ENCODE measurements at places on chromosomes 7 and 10. TPM values are rescaled to one million over a fixed set of nuclear protein-coding genes. Genes with fewer than 3 reads are reported as not detected.

Gene NUTM2E
- total RNA-seq: 0.16 TPM

Gene PGAM2
- total RNA-seq: 0.46 TPM

Gene CPED1
- 35.8 TPM for total RNA-seq

Gene HYAL4
- not detected for total RNA-seq

DNA sequence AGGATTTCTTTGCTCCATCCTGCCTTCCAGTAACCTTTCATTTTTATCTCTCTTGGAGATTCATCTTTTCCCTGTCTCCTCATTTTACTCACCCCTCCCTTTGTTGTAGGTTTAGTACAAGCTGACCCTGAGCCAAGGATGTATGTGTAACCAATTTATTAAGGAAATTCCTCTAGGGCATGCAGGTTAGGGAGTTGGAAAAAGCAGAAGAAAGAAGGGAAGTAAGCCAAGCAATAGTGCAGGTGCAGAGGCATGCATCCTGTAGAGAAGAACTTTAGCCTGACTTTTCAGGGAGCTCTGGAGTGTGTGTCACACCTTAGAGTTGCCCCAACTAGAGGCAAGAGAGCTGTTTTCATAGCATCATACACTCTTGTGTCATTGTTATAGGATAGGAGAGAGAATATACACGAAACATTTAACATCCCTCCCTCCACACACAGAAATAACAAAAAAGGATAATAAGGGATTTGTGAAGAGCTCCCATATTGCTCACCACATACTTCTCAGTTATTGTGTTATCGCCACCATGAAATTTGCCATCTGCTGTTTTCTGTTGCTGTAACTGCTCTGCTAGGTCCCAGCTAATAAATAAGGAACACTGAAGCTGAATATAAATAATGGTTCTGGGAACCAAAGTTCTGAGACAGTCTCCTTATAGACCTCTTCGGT is 21.8 kb upstream of the SEMA3C start:
- no peak for DNase-seq

DNA sequence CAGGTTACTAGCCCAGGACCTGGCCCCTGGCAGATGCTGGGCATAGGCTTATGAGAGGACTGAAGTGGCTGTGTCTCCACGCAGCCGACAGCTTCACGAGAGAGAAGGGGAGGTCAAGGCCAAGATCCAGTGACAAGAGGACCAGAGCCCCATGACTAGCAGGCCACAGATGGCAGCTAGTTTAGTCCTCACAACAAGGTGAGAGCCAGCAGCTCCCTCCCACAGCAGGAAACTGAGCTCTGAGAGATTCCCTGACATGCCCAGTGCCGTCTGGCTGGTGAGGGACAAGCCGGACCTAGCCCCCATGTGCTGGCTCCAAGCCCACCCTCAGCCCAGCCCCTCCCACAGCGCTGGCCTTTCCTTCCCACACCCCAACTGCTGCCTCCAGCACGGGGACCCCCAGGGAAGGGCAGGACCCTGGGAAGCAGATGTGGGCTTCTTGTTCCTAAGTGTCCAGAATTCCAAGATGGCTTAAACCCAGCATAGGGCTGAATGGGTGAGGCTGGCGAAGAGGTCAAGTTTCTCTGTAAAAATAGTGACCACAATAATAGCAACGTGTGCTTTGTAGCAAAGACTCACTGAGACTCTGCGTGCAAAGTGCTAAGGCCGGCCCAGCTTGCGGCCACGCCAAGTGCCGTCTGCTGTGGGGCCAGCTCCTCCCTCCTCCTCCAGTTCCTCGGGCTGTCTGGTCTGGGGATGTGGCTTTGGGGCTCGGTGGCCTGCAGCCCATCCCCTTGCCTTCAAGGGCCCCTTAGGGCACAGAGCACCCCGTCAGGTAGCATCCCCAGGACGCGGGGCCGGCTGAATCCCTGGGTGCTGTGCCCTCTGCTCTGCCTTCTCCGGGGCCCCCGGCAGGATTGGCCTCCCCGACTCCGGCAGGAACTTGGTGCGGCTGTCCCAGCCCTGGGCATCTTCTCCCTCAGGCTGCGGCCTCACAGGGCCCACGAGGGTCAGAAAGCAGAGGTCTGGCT is 7.8 kb upstream of the FAM20C start:
- DNase-seq: no peak

GRCh38 chr10:27258838-27259812 is 18.5 kb upstream of the ACBD5 start:
- no peak for DNase-seq

Data from right lobe of liver (tissue), 6 donors.